ENCODE measurements at places on chromosomes 4 and X. TPM values are rescaled to one million over a fixed set of nuclear protein-coding genes. Genes with fewer than 3 reads are reported as not detected.

Gene KIF4A
- 17.9 TPM for polyA plus RNA-seq

- DNase-seq = no peak
Measured at GRCh38 chrX:20969565-20969964, 404.7 kb upstream of the CNKSR2 start.

GRCh38 chr4:15690020-15690809, 8.6 kb downstream of the FAM200B start:
- DNase-seq = no peak

DNA sequence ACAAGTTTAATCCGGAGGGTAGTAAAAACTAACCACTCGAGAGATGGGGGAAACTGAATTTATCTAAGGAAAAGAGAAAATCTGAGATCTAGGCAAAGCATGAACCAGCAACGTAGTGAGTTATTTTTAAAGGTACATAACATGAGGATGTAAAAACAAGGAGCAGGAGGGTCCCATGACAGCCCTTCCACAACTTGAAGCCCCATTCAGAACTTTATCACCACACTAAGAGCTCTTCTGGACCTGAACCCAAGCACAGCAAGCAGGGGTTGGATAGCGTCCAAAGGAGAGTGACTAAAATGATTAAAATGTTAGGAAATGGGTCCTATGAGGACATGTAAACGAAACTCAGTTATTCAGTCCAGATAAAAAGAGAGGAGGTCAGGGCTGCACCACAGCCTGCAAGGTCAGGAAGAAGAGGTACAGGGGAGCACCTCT, 16.2 kb downstream of the SH3RF1 start:
- DNase-seq = no peak

Gene PLP1
- 7.5 TPM for polyA plus RNA-seq

GRCh38 chrX:2490634-2491033, 10.1 kb downstream of the DHRSX start:
- no peak for DNase-seq

Gene TMPRSS11E
- polyA plus RNA-seq = 0.11 TPM

Gene CTAG1B
- not detected for polyA plus RNA-seq

DNA sequence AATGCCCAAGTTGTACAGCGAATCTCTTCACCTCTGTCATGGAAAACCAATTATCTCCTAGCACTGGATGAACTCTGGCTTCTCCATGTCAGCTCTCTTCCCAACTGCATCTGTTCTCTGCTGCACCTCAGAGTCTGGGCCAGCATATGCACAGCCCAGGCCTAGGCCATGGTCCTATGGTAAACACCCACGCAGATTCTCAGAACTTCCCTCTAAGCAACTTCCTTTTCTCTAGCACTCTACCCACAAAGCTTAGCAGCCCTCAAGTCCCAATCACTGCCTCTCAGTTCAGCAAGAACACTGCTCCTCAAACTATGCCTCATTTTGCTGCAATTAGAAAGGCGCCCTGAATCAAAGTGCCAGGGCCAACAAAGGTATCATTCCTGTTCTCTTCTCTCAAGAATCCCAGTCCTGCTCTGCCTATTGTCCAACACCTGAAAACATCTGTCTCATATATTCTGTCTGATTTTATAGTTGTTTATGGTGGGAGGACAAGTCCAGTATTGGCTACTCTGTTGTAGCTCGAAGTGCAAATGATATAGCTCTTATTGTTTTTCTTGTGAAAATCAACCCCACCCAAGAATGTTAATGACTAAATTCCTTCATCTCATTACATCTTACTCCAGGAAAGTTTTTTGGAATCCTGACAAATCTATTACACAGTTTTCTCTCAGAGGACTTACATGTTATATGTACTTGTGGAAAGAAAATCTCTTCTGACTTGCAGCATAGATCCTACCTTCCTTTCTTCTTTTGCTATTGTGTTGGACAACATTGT, 85.4 kb downstream of the DCHS2 start:
- DNase-seq = no peak

GRCh38 chr4:136355970-136356369, 1176.3 kb downstream of the PCDH18 start:
- DNase-seq = no peak

Gene PTCHD1
- 0.56 TPM for polyA plus RNA-seq

GRCh38 chr4:165627128-165627527, 245.9 kb upstream of the TLL1 start:
- no peak for DNase-seq

DNA sequence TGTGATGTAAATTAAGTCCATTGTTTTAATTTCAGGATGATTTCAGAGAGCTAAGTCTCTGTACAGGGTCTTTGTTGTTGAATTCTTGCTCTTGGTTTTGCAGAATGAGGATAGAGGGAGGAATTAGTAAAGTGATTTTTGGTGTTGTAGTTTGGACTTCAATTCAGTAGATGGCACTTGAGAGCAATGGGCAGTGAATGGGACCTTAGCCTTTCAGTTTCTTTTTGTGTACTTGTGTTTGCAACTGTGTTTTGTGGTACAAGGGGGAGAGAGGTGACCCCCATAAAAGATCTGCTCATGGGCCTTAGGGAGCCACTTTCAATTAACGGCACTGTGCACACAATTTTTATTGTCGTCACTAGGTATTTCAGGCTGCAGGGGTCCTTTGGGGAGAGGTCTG, 340.0 kb downstream of the DCAF12L2 start:
- no peak for DNase-seq

DNA sequence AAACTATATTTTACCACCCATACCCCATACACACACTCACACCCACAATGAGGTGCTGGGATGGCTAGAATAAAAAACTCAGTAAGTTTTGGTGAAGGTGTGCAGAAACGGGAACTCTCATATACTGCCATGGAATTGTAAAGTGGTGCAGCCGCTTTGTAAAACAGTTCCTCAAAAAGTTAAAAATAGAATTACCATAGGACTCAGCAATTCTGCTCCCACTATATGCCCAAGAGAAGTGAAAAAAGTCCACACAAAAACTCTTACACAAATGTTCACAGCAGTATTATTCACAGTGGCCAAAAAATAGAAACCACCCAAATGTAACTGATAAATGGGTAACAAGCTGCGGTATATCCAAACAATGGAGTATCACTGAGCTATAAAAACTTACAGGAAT, 6.5 kb downstream of the CENPU start:
- no peak for DNase-seq

Gene FAM53A
- polyA plus RNA-seq = 3.0 TPM

GRCh38 chr4:15910155-15910940, 28.2 kb downstream of the FGFBP1 start:
- no peak for DNase-seq

DNA sequence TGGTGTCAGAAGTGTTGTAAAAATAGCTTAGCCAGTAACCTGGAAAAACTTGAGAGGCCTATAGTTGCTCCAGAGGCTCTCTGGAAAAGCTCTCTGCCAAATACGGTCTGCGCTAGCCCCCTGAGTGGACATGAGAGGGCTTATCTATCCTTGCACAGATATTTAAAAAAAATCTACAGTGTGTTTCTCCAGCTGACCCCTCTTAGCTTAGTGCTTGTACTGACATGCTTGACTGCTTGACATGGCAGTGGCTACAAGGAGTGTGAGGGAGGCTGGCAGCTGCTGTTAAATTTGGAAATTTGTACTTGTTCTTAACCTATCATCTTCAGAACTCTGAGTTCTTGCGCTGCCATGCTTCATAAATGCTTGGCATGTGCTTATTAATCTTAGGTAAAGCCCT, 229.2 kb downstream of the RBMX2 start:
- DNase-seq = no peak

- DNase-seq = no peak
Measured at GRCh38 chr4:30768277-30768676, 48.1 kb downstream of the PCDH7 start.

Gene CFAP299
- polyA plus RNA-seq = 0.76 TPM

DNA sequence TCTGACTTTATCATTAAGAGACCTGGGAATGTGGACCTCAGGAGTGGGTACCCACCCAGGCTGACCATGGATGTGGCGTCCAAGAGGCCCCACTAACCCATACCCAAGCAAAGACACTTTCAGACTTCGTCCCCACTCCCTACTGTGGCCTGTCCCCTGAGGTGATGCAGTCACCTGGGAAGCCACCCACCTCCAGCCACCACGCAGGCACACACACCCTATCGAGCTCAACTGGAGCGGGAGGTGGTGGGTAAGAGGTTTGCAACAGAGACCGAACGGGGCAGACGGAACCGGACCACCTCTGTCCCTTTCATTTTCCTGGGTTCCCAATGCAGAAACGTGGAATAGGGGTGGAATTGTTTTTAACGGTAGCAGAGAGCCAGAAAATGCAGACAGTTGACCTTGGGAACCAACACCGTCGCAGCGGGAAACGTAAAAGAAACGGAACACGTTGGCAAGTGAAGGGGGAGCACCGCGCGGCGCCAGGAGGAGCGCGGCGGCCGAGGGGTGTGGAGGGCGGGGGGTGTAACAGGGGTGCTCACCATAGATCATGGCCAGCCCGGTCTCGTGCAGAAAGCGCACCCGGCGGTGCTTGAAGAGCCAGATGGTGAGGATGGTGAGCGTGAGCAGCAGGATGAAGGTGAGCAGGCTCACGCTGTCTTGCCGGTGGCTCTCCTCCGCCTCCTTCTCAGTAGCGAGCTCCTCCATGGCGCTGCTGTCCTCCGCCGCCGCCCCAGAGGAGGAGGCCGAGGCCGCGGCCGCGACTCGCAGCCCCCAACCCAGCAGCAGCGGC, 559 bp downstream of the SLC9A7 start:
- DNase-seq = no peak

DNA sequence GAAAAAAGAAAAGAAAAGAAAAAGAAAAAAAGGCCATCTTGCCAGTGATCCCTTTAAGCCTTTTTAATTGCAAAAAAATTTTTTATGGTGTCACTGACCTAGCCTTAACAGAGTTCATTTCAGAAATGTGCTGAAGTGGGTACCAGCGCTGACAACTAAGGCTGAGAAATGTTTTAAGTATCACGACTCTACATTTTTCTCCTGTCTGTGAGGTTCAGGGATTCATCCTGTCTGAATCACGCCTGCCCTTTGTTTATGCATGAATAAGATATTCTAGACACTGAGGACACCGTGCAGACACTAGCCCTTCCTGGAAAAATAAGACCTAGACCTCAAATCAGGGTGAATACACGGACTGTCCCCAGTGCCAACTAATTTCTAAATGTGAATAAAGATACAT, 154.4 kb upstream of the NOCT start:
- DNase-seq = no peak

Gene ETNPPL
- polyA plus RNA-seq = not detected

DNA sequence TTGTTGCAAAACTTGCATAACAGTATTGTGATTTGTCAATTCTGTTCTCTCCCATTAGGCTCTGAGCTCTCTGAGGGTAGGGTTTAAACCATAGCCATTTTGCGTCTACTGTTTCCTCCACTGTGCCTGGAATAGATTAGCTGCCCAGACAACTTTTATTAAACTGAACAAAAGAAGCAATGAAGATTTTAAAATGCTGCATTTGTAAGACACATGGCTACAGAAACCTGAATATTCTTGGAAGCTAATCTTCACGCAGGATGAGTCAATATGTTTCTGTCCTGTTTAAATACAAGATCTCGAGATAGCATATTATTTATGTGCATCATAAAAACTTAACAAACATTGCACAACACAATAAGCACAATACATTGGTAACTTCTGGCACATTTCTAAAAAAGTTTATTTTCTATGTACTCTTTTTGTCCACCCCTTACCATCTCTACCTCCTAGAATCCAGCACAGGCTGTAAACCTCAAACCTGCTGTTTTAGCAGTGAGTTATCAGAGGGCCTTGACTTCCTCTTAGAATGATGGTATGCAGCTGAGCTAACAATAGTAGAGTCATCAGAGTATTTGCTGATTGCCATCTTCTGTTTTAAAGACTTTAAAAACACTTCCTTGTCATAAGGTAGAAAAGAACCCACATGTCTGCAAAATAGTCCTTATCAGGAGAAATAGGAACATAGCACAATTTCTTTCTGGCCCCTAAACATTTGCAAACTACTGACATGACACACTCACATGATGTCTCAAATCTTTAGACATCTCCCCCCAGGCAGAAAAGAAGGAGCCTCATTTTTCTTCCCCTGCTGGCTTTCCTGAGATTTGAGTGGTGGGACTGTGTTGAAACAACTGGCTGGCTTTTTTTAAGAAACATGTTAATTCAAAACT, 10.6 kb upstream of the CCNG2 start:
- no peak for DNase-seq

DNA sequence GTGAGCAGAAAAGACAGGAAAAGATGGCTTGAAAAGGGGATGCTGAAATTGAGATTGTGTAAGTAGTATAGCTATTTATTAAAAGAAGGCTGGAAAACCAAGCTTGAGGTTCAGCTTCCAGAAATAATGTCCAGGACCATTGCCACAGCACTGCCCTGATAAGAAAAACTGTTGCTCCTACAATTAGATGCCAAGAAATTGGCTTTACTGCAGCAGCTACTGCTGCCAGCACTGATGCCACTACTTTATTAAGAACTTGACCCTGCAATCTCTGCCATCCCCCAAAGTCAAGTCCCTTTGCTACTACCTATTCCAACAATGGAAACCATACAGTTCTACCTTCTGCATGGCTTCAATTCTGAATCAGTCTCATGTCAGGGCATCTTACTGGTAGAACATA, 130.0 kb upstream of the VAMP7 start:
- DNase-seq = no peak

Gene HERC5
- 4.6 TPM for polyA plus RNA-seq

DNA sequence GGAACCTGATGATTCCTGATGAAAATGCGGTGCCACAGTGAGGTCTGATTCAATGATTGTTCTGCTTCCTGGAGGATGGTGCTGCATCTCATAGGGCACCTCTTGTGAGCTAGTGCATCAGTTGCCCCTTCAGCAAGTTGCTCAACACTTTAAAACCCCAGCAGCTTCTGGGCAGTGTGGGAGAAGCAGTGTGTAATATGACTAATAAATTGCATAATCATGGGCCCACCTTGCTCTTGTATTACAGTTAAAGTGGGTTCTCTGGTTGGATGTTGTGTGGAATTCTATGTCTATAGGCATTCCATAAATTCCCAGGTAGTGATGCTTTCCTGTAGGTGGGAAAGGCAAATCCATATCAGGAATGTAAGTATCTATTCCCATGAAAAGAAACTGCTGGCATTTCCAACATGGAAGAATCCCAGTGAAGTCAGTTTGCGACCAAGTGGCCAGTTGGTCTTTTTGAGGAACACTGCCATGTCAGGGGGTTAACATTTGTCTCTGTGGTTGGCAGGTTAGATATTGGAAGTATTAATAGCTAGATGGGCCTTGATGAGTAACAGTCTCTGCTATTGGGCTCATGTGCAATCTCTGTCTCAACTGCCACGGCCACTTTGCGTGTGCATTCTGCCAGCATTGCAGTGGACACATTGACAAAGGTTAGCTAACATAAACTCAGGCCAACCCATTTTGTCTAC, 121.1 kb upstream of the OTUD4 start:
- no peak for DNase-seq

Measured in left renal cortex interstitium (tissue), 4 donors.